ENCODE measurements at places on chromosomes 2 and 18.

GRCh38 chr2:29010946-29011345 is 29.8 kb downstream of the TOGARAM2 start:
- DNase-seq: peak; percentile 82

GRCh38 chr2:236265675-236266074 is 1.5 kb upstream of the ASB18 start:
- no peak for DNase-seq

- no peak for DNase-seq
Measured at GRCh38 chr2:27362678-27363420, 6.3 kb upstream of the GTF3C2 start.

DNA sequence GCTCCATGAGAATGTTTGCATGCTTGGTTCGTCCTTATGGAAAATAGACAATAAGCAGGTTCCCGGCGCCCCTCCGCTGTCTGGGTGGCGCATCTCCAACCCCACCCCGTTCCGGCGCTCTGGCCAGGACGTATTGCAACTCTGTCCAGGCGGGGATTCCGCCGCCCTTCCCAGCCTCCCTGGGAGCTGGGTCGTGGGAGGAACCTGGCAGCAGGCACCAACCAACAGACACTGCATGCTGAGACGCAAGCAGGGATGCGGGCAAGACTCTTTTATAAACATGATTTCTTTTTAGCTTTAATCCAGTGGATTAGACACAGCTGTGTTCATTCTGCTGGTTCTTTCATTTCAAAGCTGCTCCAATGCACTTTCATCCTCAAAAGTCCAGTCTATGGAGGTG is 240.2 kb downstream of the SH3BP4 start:
- no peak for DNase-seq

GRCh38 chr2:150689590-150689989 is 202.1 kb upstream of the RND3 start:
- DNase-seq: no peak

DNA sequence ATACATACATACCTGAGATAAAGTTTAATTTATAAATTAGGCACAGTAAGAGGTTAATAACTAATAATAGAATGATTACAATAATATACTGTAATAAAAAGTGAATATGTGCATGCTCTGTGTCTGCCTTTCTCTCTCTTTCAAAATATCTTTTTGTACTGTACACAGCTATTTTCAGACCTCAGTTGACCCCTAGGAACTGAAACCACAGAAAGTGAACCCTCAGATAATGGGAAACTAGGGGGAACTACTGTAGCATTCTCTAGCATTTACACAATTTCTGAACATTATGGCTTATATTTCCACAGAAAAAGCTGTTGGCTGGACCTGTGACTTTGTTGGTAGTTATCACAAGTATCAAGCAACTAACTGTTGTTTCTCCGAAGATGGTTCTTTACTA is 25.9 kb downstream of the WDR75 start:
- DNase-seq: no peak

- DNase-seq: no peak
Measured at GRCh38 chr2:67243919-67244318, 153.2 kb upstream of the ETAA1 start.

- no peak for DNase-seq
Measured at GRCh38 chr2:240645346-240645745, 20.1 kb downstream of the GPR35 start.
